Upper lobe of left lung (tissue), 6 donors: ENCODE measurements at places on chromosomes 11 and 22.

GRCh38 chr11:36684840-36685801 is 87.1 kb upstream of the RAG2 start:
- no peak for DNase-seq

- peak; percentile 31 for DNase-seq
These were observed 79.9 kb downstream of the AMBRA1 start for GRCh38 chr11:46513934-46514342.

- DNase-seq, result no peak
These were observed 531.7 kb downstream of the TBC1D22A start for GRCh38 chr22:47294222-47294532.

DNA sequence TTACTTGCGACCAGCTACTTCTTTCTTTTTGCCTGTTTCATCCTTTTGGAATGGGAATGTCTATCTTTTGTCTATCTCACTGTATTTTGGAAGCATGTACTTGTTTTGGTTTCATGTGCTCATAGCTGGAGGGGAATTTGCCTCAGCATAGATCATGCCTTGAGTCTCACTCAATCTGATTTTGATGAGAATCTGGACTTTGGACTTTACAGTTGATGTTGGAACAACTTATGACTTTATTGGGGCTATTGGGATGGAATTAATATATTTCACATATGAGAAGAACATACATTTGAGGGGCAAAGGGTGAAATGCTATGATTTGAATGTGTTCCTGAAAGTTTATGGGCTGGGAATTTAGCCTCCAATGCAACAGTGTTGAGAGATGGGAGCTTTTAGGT is 206.2 kb upstream of the DDI1 start:
- DNase-seq, result no peak

DNA sequence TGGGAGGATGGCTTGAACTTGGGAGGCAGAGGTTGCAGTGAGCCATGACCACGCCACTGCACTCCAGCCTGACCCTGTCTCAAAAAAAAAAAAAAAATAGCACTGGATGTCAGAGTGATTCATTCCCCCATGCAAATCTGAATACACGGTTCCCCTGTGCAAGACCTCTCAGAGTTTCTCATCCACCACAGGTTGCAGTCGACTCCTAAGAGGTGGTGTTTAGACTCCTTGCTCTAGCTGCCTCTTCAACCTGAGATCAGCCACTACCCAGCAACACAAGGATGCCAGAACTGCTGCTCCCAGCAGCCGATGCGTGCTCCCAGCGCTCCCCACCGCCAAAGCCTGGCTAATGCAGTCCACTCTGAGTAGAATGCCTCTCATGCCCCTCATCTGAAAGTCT is 97.5 kb downstream of the PARVA start:
- peak; percentile 45 for DNase-seq

DNA sequence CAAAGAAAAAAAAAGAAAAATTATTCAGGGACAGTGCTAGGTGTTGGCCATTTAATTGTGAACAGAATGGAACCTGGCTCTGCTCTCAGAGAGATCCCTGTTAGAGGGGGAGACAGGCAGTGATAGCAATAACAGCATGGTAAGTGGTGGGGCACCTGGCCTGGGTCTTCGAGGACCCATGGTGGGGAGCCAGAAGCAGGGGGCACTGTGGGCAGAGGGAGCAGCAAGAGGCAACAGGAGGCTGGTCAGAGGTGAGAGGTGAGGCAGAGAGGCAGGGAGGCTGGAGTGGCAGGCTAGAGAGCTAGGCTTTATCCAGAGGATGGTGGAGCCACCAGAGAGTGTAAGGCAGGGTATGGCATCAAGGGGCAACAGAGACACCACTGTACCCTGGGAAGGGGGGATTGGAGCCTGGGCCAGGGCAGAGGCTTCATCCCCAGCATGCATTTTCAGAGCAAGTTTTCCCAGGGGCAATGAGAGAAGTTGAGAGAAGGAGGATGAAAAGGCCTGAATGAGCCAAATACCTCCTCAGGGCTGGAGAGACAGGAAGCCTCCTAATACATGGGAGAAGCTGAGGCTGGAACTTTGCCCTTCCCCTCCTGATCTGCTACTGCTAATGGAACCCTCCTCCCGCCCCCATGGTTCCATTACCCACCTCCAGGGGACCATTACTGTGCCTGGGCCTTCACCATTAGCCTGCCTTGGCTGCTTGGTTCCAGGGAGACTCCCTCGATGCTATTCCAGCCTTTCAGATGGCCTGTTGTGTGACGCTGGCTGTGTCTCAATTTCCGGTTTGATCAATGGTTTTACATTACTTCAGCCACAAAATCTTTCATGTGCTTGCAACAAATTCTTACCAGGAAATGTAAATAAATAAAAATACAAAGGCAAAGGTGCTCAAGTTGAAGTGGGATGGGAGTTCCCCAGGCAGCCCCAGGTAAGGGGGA is 2.6 kb upstream of the P2RY2 start:
- DNase-seq, result no peak

- DNase-seq, result no peak
These were observed 1.1 kb downstream of the RRM1 start for GRCh38 chr11:4095509-4096230.
